ENCODE measurements at places on chromosomes 4 and X. TPM values are rescaled to one million over a fixed set of nuclear protein-coding genes. Genes with fewer than 3 reads are reported as not detected.

The IL15 gene
- total RNA-seq = 6.8 TPM

The KIAA1210 gene
- not detected for total RNA-seq

The EDA gene
- total RNA-seq = 0.37 TPM

The CSN1S1 gene
- total RNA-seq = 0.79 TPM

DNA sequence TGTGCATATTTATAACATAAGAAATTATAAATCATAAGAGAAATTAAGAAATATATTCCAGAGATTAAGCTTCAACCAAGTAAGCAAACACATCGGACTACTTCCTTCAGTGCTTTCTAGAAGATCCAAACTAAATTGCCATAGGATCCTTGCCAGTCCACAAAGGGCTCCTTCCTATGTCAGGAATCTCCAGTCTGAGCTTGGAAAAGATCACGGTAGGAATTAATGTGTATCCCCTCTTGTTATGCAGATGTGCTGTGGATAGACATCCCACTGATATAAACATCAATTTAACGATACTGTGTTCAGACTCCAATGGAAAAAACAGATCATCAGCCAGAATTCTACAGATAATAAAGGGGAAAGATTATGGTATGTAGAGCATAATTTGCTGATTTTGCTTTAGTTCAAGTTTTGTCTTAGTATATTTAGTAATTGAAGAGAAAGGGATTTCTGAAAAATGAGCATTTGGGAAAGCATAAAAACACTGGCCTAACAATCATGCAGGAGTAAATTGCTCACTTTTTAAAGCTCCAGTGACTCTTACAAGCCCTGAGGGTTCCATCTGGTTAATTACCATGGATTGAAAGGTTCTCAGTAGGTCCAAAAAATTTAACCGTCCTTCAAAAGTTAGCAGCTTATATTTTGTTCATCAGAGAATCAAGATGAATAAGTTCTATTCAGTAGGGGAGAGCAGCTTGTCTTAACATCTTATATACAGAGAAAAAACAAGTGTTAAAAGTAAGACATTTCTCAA is 65.9 kb downstream of the HHIP start:
- no peak for DNase-seq
